ENCODE measurements at places on chromosomes 4 and X.

DNA sequence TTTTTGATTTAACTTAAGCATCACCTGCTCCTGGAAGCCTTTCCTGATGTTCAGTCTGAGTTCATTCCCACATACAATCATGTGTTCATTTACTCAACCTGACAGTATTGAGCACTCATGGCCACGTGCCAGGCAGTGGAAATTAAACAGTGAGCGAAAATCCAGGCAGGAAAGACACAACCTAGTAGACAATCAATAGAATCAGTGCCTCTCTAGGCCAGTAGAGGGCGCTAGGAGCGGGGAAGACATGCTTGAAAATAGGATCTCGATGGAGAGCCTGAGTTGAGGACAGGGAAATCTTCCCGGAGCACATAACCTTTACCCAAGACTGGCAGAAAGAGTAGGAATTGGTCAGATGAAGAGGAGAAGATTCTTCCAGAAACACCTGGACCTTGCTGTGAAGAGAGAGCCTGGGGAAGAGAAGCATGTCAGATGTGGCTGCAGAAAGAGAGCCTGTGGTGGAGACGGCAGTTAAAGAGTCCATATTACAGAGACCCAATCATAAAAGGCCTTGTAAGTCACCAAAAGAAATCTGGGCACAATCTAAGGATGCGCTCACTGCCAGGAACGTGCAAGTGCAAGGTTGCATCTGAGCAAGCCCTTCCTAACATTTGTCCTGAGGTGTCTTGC is 103.5 kb downstream of the LDB2 start:
- peak; percentile 22 for DNase-seq

DNA sequence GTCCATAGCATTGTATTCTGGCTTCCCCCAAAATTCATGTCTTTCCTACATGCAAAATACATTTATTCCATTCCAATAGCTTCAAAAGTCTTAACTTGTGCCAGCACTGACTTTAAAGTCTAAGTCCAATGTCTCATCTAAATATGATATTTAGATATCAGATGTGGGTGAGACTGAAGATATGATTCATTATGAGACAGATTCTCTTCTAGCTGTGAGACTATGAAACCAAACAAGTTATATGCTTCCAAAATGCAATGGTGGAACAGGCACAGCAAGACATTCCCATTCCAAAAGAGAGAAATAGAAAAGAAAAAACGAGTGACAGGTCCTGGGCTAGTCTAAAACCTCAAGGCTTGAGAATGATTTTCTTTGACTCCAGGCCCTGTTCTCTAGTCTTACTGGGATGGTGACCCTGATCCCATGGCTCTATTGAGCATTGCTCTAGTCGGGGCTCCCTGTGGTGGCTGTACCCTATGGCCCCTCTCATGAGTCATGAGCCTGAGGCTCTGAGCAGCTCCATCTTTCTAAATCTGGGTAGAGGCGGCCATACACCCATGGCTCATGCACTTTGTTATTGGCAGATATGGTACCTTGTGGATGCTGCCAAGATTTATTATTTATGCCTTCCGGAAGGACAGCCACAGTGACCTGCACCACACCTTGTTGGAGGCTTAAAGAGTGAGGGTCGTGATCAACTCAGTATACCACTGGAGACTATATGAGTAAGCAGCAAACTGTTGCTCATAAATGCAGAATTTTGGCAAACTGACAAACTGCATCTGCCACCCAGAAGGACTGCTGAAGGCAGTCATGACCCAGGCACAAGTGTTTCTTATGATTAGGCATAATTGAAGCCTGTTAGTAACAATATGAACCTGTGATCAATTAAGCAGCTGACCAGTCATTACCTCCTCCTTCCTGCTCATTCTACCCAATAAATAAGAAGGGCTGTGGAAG is 38.5 kb upstream of the BOD1L1 start:
- DNase-seq: no peak

DNA sequence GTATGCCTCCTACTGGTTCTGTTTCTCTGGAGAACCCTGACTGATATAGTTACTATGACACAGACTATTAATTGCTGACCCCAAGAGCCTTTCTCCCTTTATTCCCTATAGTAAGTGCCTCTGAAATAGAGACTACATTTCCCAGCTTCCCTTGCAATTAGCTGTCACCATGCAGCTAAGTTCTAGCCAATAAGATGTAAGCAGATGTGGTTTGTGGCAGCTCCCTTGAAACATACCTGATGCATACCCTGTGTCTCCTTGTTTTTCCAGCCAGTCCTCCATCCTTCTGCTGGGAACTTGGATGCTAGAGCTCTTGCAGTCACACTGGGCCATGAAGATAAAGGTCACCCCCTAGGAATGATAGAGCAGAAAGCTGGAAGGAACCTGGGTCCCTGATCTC is 9.7 kb upstream of the TMEM165 start:
- peak; percentile 43 for DNase-seq

DNA sequence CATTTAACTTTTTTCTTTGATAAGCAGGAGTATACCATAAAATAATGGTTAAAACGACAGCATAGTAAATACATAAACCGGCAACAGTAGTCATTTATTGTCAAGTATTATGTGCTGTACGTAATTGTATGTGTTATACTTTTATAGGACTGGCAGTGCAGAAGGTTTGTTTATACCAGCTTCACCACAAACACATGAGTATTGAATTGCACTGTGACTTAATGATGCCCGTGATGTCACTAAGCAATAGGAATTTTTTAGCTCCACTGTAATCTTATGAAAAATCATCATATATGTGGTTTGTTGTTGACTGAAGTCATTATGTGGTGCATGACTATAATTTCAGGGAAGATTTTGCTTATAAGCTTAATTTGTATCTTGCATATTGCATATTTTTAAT is 424.6 kb downstream of the PABPC4L start:
- no peak for DNase-seq

- peak; percentile 76 for DNase-seq
Measured at GRCh38 chrX:38879631-38880220, 78.5 kb downstream of the MID1IP1 start.

DNA sequence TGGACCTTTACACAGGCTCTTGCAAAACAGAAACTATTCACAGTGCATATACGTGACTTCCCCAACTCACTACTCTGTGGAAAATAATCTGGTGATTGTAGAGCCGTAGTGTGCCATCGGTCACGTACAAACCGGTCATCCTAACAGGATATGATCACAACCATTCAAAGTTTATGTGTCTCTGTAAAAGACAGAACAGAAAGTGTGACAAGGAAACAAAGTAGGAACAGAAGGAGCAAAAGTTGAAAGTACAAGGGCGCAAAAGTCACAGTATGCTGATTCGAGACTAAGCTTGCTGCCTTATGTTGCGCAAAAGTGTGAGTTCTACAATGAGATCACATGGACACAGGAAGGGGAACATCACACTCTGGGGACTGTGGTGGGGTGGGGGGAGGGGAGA is 18.6 kb downstream of the MEPE start:
- DNase-seq: no peak

DNA sequence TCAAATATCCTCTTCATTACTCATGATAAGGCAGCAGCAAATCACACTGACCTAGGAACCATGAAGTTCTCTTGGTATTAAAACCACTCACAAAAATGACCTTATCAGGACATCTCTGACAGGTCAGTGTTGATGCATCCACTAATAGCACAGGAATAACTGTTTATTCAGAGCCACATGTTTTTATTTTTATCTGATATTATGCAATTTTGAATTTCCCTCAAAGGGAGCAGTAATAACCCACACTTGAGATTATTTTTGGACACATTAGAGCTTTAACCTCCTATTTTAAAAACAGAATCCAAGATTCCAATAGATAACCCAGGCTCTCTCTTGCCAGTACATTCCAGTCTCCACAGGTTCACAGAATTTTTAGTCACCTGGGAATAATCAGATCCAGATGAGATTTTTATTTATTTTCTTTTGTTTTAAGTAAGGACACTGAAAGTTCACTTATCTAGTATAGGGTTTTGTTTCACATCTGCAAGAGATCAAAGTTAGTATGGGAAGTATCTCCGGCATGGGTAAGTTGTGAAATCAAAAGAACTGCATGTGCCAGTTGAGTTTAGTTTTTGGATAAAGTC is 36.3 kb upstream of the MYOZ2 start:
- DNase-seq: no peak

- DNase-seq: no peak
Measured at GRCh38 chr4:76892601-76893000, 5.3 kb downstream of the SOWAHB start.

- no peak for DNase-seq
Measured at GRCh38 chr4:159045321-159045720, 57.6 kb upstream of the RAPGEF2 start.

DNA sequence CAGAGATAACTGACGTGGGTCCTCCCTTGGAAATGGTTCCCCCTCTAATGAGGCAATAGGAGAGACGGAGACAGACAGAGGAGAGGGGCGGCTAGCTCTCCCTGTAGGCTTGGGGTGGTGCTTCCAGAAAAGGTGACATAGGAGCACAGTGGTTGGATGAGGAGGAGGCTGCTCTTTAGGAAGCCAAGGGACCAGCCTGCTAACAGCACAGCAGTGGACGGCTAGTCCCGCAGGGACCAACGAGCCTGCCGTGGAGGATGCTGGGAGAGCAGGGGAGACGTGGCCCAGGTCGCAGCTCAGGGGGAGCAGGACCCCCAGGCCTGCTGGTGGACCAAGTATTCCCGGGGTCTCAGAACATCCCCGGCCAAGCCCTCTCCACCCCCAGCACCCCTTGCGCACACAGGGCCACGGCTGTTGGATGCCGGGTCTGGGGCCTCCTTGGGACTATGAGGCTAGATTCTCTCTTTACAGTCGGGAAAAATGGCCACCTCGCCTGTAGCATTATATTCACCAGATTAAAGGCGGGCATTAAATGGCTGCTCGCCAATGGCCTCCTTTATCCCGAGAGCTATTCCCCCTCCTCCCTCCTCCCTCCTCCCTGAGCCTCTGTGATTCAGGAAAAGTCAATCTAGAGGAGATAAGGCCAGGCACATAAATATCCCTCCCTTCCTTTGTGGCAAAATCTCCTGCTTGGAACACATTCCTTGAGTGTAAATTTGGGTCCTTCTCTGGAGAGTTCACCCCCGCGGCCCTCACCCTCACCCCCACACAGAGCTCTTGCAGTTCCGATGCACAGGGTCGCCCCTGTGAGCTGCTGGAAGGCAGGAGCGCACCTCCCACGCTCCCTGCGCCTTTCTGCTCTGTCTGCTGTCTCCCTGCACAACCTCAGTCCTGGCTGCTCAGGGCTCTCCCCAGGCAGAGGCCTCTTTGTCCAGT is 30.5 kb upstream of the NSG1 start:
- DNase-seq: no peak

- peak; percentile 17 for DNase-seq
Measured at GRCh38 chrX:47831788-47832187, 4.9 kb upstream of the ZNF81 start.

DNA sequence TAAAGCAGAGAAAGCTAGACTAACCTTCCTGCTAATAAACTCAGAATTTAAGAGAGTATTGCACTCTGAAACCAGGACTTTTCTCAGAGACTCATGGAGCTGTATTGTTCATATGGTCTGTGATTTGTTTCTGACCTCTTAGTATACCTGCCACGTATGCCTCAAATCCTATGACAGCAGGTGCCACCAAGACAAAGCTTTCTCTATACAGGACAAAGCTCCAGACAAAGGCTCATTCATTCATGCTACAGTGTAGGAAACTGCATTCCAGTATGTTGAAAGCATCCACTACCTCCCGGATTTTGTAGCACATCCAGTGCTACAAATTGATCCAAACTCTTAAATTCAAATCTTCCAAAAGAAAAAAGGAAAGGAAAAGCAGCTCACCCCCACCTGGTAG is 178.3 kb downstream of the CHIC2 start:
- DNase-seq: no peak

GRCh38 chr4:152534541-152535359 is 1.1 kb downstream of the FBXW7 start:
- DNase-seq: no peak

Measured in Jurkat, Clone E6-1 (cell line).